ENCODE measurements at places on chromosomes 11 and 22. TPM values are rescaled to one million over a fixed set of nuclear protein-coding genes. Genes with fewer than 3 reads are reported as not detected.

Gene CCDC73
- total RNA-seq, result 0.36 TPM

Gene NUMA1
- total RNA-seq, result 170 TPM

Gene TEAD1
- total RNA-seq, result 63.7 TPM

Gene C11orf97
- total RNA-seq, result not detected

Gene FOLR1
- total RNA-seq, result 0.82 TPM

Gene RASD2
- 1.5 TPM for total RNA-seq
